Foreskin keratinocyte (primary cell): ENCODE measurements at places on chromosomes 7 and 10. TPM values are rescaled to one million over a fixed set of nuclear protein-coding genes. Genes with fewer than 3 reads are reported as not detected.

PAX4 gene
- total RNA-seq, result not detected in 2 replicates

RBP3 gene
- not detected in 2 replicates for total RNA-seq

LRRC17 gene
- total RNA-seq, result 0.27 and 0.46 TPM in 2 replicates

PRKAR2B gene
- not detected in 2 replicates for total RNA-seq

GRID2IP gene
- 0.04 and 0.14 TPM in 2 replicates for total RNA-seq

KCND2 gene
- total RNA-seq, result not detected in 2 replicates

PIP gene
- total RNA-seq, result not detected in 2 replicates
